ENCODE measurements at places on chromosomes 13 and 19.

GRCh38 chr19:51511353-51511752 lies 9.8 kb upstream of the SIGLEC12 start:
- no peak for DNase-seq

DNA sequence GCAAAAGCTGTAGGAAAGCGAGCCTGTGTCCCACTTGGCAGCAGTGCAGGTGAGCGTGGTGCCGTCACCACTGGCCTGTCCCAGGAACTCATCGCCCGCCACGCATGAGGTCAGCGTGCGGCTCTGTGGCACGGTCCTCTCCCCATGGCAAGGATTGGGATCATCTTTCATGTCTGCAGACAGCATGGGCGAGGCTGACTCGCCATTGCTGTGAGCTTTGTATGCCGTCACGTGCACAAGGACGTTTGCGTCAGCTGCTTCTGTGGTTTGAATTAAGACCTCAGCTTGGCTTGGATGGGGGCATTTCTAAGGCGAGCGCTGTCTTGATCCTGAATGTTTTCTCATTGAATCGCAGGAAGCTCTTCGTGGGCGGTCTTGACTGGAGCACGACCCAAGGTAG lies 9.8 kb downstream of the DAZAP1 start:
- DNase-seq, result no peak

DNA sequence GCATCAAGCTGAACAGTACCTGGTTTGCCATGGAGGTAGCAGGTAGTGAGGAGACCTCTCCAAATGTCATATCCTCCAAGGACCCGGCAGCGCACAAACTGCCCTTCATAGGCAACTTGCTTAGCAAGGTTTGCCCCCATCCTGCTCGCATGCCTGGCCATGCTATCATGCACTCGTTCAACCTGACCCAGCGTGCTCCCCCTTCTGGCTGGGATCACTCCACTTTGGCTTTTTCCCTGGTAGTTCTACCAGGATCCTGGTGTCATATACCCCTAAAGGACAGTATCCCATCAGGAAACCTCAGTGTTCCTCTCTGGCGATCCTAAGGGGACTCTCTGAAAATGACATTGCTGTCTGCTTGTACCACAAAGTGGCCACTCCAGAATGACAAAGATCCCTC lies 38.6 kb upstream of the ZNF30 start:
- DNase-seq, result no peak

- no peak for DNase-seq
Observed at GRCh38 chr13:74218291-74218690, 84.1 kb upstream of the KLF12 start.

DNA sequence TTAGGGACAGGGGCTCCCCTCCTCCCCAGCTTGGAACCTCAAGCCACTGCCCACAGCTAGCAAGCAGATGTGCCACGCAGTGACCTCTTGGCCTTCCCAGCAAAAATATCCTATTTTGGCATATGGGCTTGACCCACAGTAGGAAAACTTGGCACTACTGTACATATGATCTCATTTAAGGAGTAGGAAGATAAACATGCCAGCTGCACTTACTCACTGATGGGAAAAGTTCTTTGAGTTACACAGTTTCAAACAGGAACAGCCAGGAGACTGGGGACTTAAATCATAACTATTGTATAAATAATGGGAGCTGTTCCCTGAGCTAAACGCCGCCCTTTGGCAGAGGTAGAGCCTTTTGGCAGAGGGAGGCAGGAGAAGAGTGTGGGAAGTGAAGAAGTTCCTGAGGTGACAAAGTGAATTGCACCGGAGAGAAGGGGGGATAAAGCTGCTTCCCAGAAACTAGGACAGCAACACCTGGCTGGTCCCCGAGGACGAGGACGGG lies 6.1 kb downstream of the SACS start:
- DNase-seq, result peak; percentile 20

- DNase-seq, result no peak
Observed at GRCh38 chr13:74596691-74597090, 462.5 kb upstream of the KLF12 start.

GRCh38 chr13:114110091-114110829 lies 22.2 kb downstream of the RASA3 start:
- DNase-seq, result no peak

GRCh38 chr13:30457306-30457891 lies 8.3 kb downstream of the HMGB1 start:
- DNase-seq, result no peak

DNA sequence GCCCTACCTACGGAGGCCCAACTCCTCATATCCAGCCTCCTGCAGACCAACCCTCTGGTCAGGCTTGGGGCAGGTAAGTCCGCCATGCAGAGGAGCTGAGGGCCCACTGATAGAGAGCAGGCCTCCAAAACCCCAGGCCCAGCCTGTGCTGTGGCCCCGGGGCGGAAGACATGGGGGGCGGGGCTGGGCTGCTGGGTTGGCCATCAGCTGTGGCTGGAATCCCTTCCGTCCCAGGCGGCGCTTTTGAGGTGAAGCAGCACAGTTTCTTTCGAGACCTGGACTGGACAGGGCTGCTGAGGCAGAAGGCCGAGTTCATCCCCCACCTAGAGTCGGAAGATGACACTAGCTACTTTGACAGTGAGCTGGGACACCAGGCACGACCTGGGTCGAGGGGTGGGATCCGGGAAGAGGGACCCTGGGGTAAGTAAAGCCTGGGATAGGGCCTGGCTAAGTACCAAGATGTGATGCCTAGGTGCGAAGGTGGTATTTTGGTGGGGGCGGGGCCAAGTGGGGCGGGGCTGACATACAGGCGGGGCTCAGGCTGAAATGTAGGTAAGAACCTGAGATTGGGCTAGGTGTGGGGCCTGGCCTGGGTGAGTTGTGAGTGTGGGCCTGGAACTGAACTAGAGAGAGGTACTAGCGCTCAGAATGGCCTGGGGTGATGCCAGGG lies 15.4 kb downstream of the DNASE2 start:
- DNase-seq, result no peak

GRCh38 chr13:51831519-51831918 lies 13.5 kb downstream of the TMEM272 start:
- no peak for DNase-seq

Data from occipital lobe (tissue), 3 donors.